ENCODE measurements at places on chromosomes 2 and 18. TPM values are rescaled to one million over a fixed set of nuclear protein-coding genes. Genes with fewer than 3 reads are reported as not detected.
A peak's percentile ranks its signal among the peaks of the same experiment; 100 is the strongest.

Gene ORMDL1
- 86.0 TPM for total RNA-seq

Gene SULT1C4
- total RNA-seq = 9.3 TPM

Gene IFIH1
- 0.06 TPM for total RNA-seq

Gene CREB1
- total RNA-seq = 24.1 TPM

Gene GKN1
- total RNA-seq = not detected

Gene CD302
- 0.42 TPM for total RNA-seq

Gene PRKAG3
- not detected for total RNA-seq

Gene ABCB11
- 0.12 TPM for total RNA-seq

- H3K4me1 ChIP-seq = no peaks in the 10 kb centered on the region
- H3K4me3 ChIP-seq = no peak overlapping the region
- H3K27ac ChIP-seq = no peak overlapping the region
- H3K36me3 ChIP-seq = no peaks in the 10 kb centered on the region
- peak; percentile 60 for DNase-seq
- H3K27me3 ChIP-seq = no peaks in the 10 kb centered on the region
Measured at GRCh38 chr2:149747456-149747855, 159.9 kb upstream of the MMADHC start.

DNA sequence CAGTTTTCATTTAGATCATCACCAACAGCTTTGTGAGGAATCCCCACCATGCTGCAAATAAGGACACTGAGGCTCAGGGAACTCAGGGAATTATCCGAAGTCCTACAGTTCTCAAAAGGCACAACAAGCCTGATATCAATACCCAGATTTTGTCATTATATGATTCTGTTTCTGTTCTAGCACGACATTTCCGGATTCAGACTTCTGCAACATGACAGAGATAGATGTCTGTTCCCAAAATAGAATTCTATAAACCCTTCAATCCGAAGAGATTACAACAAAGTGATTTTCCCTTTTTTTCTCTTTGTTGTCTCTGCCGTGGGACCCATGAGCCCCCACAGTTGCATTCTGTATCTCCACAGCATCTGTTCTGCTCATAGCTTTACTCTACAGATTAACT lies 72.0 kb downstream of the DOCK10 start:
- no peaks in the 10 kb centered on the region for H3K36me3 ChIP-seq
- no peak overlapping the region for H3K4me3 ChIP-seq

DNA sequence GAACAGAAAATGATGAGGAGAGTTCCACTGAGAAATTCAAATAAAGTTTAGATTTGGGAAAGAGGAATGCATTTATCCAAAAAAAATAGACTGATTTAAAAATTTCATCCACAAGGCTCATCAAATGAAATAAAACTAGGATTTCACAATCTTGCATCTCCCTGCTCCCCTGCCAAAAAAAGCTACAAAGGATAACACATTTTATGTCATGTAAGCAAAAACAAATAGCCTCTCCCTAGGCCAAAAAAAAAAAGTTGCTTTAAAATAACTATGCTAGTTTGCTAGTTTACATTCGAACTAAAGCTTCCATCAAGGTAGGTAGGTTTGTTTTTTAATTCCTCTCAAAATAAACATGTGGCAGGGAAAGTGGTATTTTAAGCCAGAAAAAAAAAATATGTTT lies 465.5 kb upstream of the ID2 start:
- no peaks in the 10 kb centered on the region for H3K27me3 ChIP-seq
- no peak overlapping the region for H3K4me3 ChIP-seq
- no peaks in the 10 kb centered on the region for H3K36me3 ChIP-seq
- H3K27ac ChIP-seq = no peak overlapping the region
- no peak for DNase-seq

- no peak overlapping the region for H3K27ac ChIP-seq
- H3K4me1 ChIP-seq = no peaks in the 10 kb centered on the region
- no peaks in the 10 kb centered on the region for H3K27me3 ChIP-seq
- H3K36me3 ChIP-seq = no peaks in the 10 kb centered on the region
Measured at GRCh38 chr2:237109421-237109934, 23.8 kb downstream of the COPS8 start.

GRCh38 chr2:43102366-43103092 lies 123.9 kb downstream of the ZFP36L2 start:
- H3K27me3 ChIP-seq = no peaks in the 10 kb centered on the region
- H3K27ac ChIP-seq = no peak overlapping the region
- no peaks in the 10 kb centered on the region for H3K36me3 ChIP-seq
- H3K4me1 ChIP-seq = peaks cover 19% of the 10 kb centered on the region
- DNase-seq = no peak

- no peaks in the 10 kb centered on the region for H3K36me3 ChIP-seq
- H3K4me3 ChIP-seq = no peak overlapping the region
- H3K27ac ChIP-seq = no peak overlapping the region
- peaks cover 7% of the 10 kb centered on the region for H3K27me3 ChIP-seq
Measured at GRCh38 chr2:71892423-71892730, 255.3 kb downstream of the CYP26B1 start.

DNA sequence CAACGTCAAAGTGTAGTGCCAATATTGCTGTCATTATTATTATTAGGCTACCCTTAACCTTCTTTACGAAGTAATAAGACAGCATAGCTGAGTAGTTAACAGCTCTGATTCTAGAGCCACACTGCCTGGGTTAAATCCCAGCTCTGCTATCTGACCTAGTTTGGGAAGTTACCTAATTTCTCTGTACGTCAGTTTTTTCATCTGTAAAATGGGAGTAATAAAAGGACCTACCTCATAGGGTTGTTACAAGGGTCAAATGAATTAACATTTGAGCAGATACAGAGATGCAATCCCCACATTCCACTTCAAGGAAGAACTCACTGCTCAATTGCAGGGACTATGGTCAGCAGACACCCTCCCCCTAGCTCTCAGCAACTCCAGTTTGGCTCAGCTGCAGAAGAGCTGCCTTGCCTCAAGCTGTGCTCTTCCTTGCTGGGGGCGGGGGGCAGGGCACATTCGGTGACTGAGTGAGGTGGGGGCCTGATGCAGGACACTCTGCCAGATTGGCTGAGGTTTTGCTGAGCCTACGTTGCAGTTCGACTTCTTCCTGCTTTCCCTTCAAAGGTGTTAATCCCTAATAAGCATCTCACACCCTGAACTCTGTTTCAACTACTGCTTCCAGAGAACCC lies 11.0 kb upstream of the LGALSL start:
- H3K27me3 ChIP-seq = peaks cover 47% of the 10 kb centered on the region
- no peak overlapping the region for H3K4me3 ChIP-seq
- H3K27ac ChIP-seq = no peak overlapping the region

DNA sequence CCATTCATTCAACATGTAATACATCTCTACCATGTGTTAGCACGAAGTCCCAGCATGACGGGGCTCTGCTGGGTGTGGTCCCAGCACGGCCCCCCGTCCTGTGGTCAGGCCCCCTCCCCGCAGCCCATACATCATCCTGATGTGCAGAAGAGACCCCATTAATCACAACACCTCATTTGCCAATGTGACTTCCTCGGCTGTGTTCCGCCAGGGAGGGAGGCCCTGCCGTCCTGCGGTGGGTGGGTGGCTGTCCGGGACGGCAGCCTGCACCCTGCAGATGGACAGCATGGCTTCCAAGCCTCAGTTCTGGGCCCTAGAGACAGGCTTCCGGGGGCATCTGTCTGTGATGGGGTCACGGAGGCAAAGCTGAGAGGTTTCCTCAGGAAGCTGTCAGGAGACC lies 254.0 kb downstream of the CYP26B1 start:
- no peaks in the 10 kb centered on the region for H3K36me3 ChIP-seq
- no peak overlapping the region for H3K27ac ChIP-seq
- H3K4me3 ChIP-seq = no peak overlapping the region
- H3K27me3 ChIP-seq = peaks cover 7% of the 10 kb centered on the region

- DNase-seq = no peak
- no peak overlapping the region for H3K4me3 ChIP-seq
- H3K4me1 ChIP-seq = peaks cover 6% of the 10 kb centered on the region
- no peaks in the 10 kb centered on the region for H3K27me3 ChIP-seq
Measured at GRCh38 chr2:144935736-144936135, 415.8 kb upstream of the ZEB2 start.

GRCh38 chr2:97713296-97714083 lies at the start of gene ZAP70:
Gene ZAP70, plus strand, starts transcription at chr2:97713576. Its CDS starts 10,461 bp downstream, at chr2:97724037.
- H3K4me1 ChIP-seq = peaks cover 6% of the 10 kb centered on the region
- H3K27me3 ChIP-seq = no peaks in the 10 kb centered on the region
- no peak for DNase-seq
- H3K27ac ChIP-seq = no peak within 1 kb of the TSS
- H3K4me3 ChIP-seq = no peak within 1 kb of the TSS

DNA sequence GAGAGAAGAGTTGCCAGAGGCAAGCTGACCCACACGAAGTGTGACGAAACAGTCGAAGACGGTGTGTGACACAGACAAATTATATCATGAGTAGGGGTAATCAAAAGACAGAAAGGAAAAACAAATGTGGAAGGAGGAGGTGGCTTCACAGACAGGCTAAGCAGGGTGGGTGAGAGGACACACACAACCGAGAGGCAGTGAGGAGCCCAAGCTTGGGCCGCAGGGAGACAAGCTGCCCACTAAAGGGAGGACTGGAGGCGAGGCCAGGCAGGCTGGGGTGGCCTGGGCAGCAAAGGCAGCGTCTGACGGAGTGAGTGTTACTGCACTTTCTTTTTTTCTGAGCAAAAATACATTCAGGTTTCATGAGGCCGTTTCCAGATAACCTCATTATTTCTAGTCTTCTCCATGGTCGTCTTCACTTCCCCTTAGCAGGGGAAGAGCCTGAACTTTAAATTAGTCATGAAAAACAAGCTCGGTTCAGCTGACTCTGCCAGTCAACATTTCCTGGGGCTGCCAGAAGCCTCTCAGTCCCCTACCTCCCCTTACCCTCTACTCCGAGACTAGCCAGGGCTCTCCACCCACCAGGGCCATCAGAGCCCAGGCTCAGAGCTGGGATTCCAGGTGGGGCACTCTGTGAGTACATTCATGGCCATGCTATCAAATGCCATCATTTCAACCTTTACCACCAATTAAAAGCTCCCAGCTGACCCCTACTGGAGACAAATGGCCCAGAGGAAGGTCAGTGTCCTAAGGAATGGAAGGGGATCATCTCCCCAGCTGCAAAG lies 13.8 kb upstream of the ZFP36L2 start:
- H3K27me3 ChIP-seq = no peaks in the 10 kb centered on the region
- peaks cover 3% of the 10 kb centered on the region for H3K4me1 ChIP-seq
- no peak overlapping the region for H3K4me3 ChIP-seq
- no peaks in the 10 kb centered on the region for H3K36me3 ChIP-seq
- no peak for DNase-seq

DNA sequence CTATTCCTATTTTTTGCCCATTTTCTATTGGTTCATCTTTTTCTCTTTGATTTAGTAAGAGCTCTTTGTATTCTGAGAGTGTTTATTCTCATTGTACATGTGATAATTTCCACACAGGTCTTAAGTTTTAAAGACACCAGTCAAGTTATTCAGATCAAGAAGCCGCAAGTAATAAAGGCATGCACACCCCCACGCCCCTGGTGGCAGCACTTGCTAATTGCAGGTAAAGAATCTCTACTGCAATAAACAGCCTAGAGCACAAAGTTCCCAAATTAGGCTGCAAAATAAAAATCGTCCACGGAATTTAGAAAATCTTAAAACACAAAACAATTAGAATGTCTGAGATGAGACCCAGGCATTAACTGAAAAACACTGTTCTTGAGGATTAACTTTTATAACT lies 45.2 kb downstream of the ST3GAL5 start:
- no peak for DNase-seq
- H3K36me3 ChIP-seq = no peaks in the 10 kb centered on the region
- no peaks in the 10 kb centered on the region for H3K27me3 ChIP-seq
- H3K27ac ChIP-seq = no peak overlapping the region

- no peaks in the 10 kb centered on the region for H3K36me3 ChIP-seq
- peak; percentile 12 for DNase-seq
- H3K4me1 ChIP-seq = peaks cover 16% of the 10 kb centered on the region
- H3K27me3 ChIP-seq = peaks cover under 1% of the 10 kb centered on the region
Measured at GRCh38 chr2:165572151-165572550, 102.7 kb downstream of the CSRNP3 start.

DNA sequence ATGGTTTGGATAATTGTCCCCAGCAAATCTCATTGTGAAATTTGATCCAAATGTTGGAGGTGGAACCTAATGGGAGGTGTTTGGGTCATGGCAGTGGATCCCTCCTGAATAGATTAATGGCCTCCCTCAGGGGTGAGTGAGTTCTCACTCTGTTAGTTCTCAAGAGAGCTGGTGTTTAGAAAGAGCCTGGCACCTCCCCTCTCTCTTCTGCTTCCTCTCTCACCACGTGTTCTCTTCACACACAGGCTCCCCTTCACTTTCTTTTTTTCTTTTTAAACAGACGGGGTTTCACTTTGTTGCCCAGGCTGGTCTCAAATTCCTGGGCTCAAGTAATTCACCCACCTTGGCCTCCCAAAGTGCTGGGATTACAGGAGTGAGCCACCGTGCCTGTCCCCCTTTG lies 111.6 kb upstream of the LTBP1 start:
- H3K4me1 ChIP-seq = peaks cover 3% of the 10 kb centered on the region
- no peaks in the 10 kb centered on the region for H3K27me3 ChIP-seq
- no peaks in the 10 kb centered on the region for H3K36me3 ChIP-seq
- DNase-seq = no peak

- H3K36me3 ChIP-seq = peaks cover 25% of the 10 kb centered on the region
- H3K27me3 ChIP-seq = no peaks in the 10 kb centered on the region
- no peak overlapping the region for H3K4me3 ChIP-seq
- H3K27ac ChIP-seq = peak overlapping the region; percentile 81
- DNase-seq = peak; percentile 75
Measured at GRCh38 chr18:58870130-58870529, 5.5 kb downstream of the ZNF532 start.

- H3K27me3 ChIP-seq = no peaks in the 10 kb centered on the region
- peak overlapping the region; percentile 67 for H3K27ac ChIP-seq
- peaks cover 6% of the 10 kb centered on the region for H3K4me1 ChIP-seq
- peak; percentile 86 for DNase-seq
- H3K36me3 ChIP-seq = peaks cover 24% of the 10 kb centered on the region
Measured at GRCh38 chr2:96251721-96252292, 14.0 kb downstream of the TMEM127 start.

GRCh38 chr2:6919901-6920742 lies 2.9 kb downstream of the RNF144A start:
- DNase-seq = no peak
- H3K4me1 ChIP-seq = peaks cover 9% of the 10 kb centered on the region
- H3K4me3 ChIP-seq = no peak overlapping the region
- no peaks in the 10 kb centered on the region for H3K36me3 ChIP-seq
- peaks cover 4% of the 10 kb centered on the region for H3K27me3 ChIP-seq

- no peak overlapping the region for H3K4me3 ChIP-seq
- H3K4me1 ChIP-seq = no peaks in the 10 kb centered on the region
- peaks cover 8% of the 10 kb centered on the region for H3K36me3 ChIP-seq
- H3K27me3 ChIP-seq = no peaks in the 10 kb centered on the region
Measured at GRCh38 chr2:218448934-218449333, 30.0 kb downstream of the VIL1 start.
